ENCODE measurements at places on chromosomes 11 and 22. TPM values are rescaled to one million over a fixed set of nuclear protein-coding genes. Genes with fewer than 3 reads are reported as not detected.
A peak's percentile ranks its signal among the peaks of the same experiment; 100 is the strongest.

GRCh38 chr11:131154351-131154750 lies 216.1 kb upstream of the NTM start:
- no peaks in the 10 kb centered on the region for H3K36me3 ChIP-seq
- no peaks in the 10 kb centered on the region for H3K4me1 ChIP-seq
- no peak overlapping the region for H3K27ac ChIP-seq
- no peaks in the 10 kb centered on the region for H3K27me3 ChIP-seq
- no peak overlapping the region for H3K4me3 ChIP-seq

GRCh38 chr11:22407267-22407666 lies 69.1 kb downstream of the SLC17A6 start:
- H3K4me3 ChIP-seq = no peak overlapping the region
- H3K36me3 ChIP-seq = no peaks in the 10 kb centered on the region
- no peak for DNase-seq
- H3K27ac ChIP-seq = no peak overlapping the region
- H3K4me1 ChIP-seq = no peaks in the 10 kb centered on the region
- H3K27me3 ChIP-seq = no peaks in the 10 kb centered on the region

Gene ZFPL1
- total RNA-seq = 30.8 TPM

- no peak for DNase-seq
- no peaks in the 10 kb centered on the region for H3K27me3 ChIP-seq
- no peaks in the 10 kb centered on the region for H3K36me3 ChIP-seq
- no peak overlapping the region for H3K27ac ChIP-seq
- H3K4me1 ChIP-seq = no peaks in the 10 kb centered on the region
- no peak overlapping the region for H3K4me3 ChIP-seq
Measured at GRCh38 chr11:5178046-5178837, 22.2 kb downstream of the OR51V1 start.

GRCh38 chr11:69905611-69906452 lies 86.6 kb upstream of the FGF3 start:
- no peak for DNase-seq
- no peaks in the 10 kb centered on the region for H3K27me3 ChIP-seq
- no peaks in the 10 kb centered on the region for H3K4me1 ChIP-seq
- no peaks in the 10 kb centered on the region for H3K36me3 ChIP-seq

DNA sequence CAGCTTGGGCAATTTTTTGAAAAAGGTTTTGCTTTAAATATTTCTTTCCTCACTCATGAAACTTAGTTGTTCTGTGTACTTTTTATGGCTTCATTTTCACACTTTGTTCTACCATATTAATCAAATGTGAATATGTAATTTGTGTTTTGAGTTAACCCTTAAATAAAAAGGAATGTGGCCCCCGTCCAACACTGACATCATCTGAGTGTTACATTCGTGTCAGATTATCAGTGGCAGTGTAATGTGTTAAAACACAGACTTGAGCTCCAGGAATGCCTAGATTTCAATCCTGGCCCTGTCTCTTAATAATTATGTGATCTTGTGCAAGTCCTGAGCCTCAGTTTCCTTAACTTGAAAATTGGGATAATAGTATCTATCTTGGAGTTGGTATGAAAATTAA lies 5.6 kb downstream of the RTN3 start:
- H3K27me3 ChIP-seq = no peaks in the 10 kb centered on the region
- DNase-seq = no peak
- no peak overlapping the region for H3K4me3 ChIP-seq
- H3K4me1 ChIP-seq = peaks cover 11% of the 10 kb centered on the region
- no peaks in the 10 kb centered on the region for H3K36me3 ChIP-seq

Gene BLID
- total RNA-seq = not detected

Gene SSTR3
- total RNA-seq = 0.62 TPM

GRCh38 chr11:101083335-101083734 lies 46.3 kb downstream of the PGR start:
- H3K4me3 ChIP-seq = no peak overlapping the region
- H3K27me3 ChIP-seq = no peaks in the 10 kb centered on the region
- no peaks in the 10 kb centered on the region for H3K4me1 ChIP-seq
- H3K27ac ChIP-seq = no peak overlapping the region
- no peak for DNase-seq

DNA sequence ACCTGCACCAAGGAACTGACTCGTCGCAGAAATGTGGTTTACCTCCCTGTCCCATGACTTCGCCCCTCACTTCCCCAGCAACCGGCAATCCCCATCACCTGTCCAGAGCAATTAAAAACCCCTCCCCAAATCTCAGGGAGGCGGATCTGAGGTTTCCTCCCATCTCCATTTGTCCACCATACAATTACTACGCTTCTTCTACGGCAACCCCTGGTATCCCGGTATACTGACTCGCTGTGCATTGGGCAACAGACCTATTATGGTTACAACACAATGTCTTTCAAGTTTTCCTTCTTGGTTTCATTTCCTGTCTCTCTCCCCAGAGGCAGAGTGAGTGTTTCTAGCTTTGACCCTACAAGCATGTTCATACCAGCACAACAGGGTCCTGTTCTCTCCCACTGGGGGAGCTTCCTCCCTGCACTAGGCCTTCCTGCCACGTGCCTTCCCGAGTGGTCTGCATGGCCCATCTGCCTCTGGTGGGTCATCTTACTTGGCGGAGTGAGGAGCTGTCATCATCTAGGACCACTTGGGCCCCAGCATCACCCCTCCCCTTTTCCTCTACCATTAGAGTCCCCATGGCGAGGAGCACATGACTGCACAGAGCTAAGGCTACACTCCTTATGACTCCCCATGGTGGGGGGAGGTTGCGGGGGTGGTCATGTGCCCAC lies 30.3 kb upstream of the NAP1L4 start:
- no peaks in the 10 kb centered on the region for H3K27me3 ChIP-seq
- no peak overlapping the region for H3K4me3 ChIP-seq
- H3K36me3 ChIP-seq = peaks cover 35% of the 10 kb centered on the region
- H3K27ac ChIP-seq = no peak overlapping the region
- H3K4me1 ChIP-seq = peaks cover 25% of the 10 kb centered on the region

DNA sequence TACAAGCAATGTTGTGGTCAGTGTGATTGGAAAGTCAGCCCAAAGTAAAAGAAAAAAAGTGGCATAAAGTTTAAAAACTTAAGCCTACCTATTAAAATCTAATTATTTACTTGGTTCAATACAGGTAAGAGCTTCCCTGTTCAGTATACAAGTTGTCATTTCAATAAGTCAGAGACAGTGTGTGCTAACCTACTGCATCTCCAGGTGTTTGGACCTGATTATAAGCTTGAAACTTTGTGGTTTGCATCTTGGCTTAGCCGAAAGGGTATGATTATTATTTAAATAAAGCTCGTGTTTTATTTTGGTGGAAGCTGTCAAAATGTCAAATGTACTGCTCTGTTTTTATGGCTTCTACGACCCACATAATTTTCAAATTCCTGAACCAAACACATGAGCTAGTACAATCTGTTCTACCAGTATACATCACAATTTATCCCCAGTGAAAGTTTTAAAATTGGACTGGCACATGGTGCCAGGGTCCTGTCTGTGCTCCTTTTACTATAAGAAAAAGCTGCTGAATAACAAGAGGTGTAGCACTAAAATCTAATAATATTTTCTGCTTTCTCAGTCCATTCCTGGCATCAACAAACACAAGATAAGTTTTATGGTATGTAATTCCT lies 103.9 kb upstream of the ANO3 start:
- no peaks in the 10 kb centered on the region for H3K4me1 ChIP-seq
- DNase-seq = no peak
- H3K4me3 ChIP-seq = no peak overlapping the region
- H3K36me3 ChIP-seq = no peaks in the 10 kb centered on the region
- no peaks in the 10 kb centered on the region for H3K27me3 ChIP-seq

Gene TIGD3
- 1.2 TPM for total RNA-seq

GRCh38 chr11:75022759-75023396 lies 34.1 kb downstream of the NEU3 start:
- H3K27me3 ChIP-seq = no peaks in the 10 kb centered on the region
- no peak overlapping the region for H3K27ac ChIP-seq
- peak; percentile 52 for DNase-seq
- H3K4me3 ChIP-seq = no peak overlapping the region
- no peaks in the 10 kb centered on the region for H3K4me1 ChIP-seq

GRCh38 chr22:47333625-47334024 lies 571.2 kb downstream of the TBC1D22A start:
- H3K27me3 ChIP-seq = no peaks in the 10 kb centered on the region
- H3K36me3 ChIP-seq = no peaks in the 10 kb centered on the region
- H3K4me1 ChIP-seq = no peaks in the 10 kb centered on the region
- no peak overlapping the region for H3K27ac ChIP-seq

Gene TYMP
- total RNA-seq = 86.1 TPM

DNA sequence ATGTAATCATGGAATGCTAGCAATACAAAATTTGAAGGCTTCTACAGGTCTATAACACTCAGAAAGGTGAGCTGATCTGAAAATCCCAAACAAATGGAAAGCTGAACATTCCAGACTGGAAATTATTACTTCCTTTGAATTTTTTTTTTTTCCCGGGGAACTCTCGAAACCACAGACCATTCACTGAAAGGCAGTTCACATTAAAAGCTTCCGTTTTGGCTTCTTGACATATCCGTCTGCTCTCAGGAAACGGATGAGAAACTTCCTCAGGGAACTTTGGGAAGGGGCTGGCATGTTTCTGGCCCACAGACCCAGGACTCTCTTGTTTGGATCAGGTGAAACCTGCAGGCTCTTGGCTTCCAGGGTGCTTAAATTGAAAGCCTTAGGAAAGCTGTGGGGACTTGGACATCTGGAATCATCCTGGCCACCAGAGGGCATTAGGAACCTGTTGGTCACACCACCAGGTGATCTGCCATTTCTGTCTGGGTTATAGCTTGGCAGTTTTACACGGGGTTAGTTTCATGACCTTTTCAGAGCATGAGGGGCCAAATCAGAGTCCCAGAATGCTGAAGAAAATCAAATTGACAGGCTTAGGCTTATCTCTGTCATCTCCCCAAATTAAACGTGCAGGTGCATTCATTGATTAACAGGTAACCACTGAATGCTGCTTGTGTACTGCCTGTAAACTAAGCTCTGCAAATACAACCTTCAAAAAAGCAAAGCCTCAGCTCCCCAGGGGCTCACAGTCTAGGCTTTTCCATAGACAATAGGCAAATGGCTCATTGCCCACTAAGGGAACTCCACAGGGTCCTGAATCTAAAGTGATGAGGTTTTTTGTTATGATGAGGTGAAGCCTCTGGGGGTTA lies 22.7 kb upstream of the GRAMD1B start:
- DNase-seq = peak; percentile 40
- H3K4me1 ChIP-seq = no peaks in the 10 kb centered on the region
- no peaks in the 10 kb centered on the region for H3K36me3 ChIP-seq
- no peak overlapping the region for H3K27ac ChIP-seq
- H3K4me3 ChIP-seq = no peak overlapping the region

DNA sequence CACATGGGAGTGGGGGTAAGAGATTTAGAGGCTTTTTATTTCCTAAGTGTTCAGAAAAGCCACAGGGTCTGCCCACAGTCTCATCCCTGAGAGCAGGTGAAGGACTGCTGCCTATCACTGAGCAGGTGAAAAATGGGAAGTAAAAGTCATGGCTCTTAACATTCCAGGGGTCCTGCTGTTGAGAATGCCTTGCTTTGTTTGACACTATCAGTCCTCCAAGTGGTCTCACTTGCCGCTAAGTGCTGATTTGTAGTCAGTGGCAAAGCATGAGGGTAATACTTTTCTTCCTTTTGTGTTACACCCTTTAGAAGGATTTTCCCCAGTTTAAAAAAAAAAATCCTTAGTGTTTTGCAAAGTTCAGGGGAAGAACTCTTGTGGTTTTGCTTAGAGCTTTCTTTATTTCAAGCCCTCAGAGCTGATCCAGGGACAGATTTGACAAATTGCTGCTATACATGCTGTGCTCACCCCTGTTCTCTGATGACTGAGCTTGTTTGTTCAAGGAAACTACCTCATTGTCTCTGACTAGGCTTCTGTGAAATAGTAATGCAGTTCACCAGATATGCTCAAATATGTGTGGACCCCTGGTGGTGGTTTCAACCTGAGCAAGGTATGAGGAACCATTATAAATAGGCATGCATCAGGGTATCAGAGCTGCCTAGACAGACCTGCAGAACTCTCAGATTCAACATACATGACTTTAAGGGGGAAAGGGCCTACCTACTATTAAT lies 141.0 kb downstream of the ARHGAP42 start:
- H3K4me1 ChIP-seq = no peaks in the 10 kb centered on the region
- H3K27me3 ChIP-seq = no peaks in the 10 kb centered on the region
- no peaks in the 10 kb centered on the region for H3K36me3 ChIP-seq
- no peak for DNase-seq

Gene FGF3
- total RNA-seq = not detected

Gene PIWIL4
- total RNA-seq = 0.61 TPM

Gene WT1
- not detected for total RNA-seq

Gene THOC5
- total RNA-seq = 62.6 TPM

GRCh38 chr11:118058311-118059245 lies 18.3 kb upstream of the TMPRSS4 start:
- no peaks in the 10 kb centered on the region for H3K4me1 ChIP-seq
- H3K4me3 ChIP-seq = no peak overlapping the region
- DNase-seq = no peak
- no peaks in the 10 kb centered on the region for H3K27me3 ChIP-seq
- no peak overlapping the region for H3K27ac ChIP-seq

Gene ASRGL1
- total RNA-seq = 6.1 TPM

- H3K27me3 ChIP-seq = no peaks in the 10 kb centered on the region
- H3K36me3 ChIP-seq = no peaks in the 10 kb centered on the region
- no peaks in the 10 kb centered on the region for H3K4me1 ChIP-seq
- DNase-seq = no peak
- no peak overlapping the region for H3K27ac ChIP-seq
Measured at GRCh38 chr11:101817581-101817980, 97.2 kb upstream of the CEP126 start.

DNA sequence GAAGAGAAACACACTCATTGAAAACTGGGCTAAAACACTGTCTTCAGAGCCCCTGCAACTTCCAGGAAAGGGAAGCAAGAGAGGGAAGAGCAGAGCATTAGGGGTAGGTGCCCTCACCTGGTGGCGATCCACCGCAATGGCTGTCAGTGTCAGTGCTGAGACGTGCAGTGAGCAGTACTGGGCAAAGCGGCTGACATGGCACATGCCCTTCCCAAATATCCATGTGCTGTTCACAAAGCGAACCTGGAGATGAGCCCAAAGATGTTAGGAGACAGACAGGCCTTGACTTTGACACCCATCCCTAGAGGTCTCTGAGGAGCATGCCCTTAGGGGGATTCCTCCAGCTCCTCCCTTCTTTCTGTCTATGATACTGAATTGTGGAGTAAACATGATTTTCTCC lies 4.9 kb downstream of the GPR83 start:
- no peaks in the 10 kb centered on the region for H3K4me1 ChIP-seq
- H3K27me3 ChIP-seq = peaks cover 3% of the 10 kb centered on the region
- no peak overlapping the region for H3K27ac ChIP-seq
